ENCODE measurements at places on chromosomes 2 and 18.
A peak's percentile ranks its signal among the peaks of the same experiment; 100 is the strongest.

- DNase-seq: no peak
Measured at GRCh38 chr2:231947694-231948093, 13.8 kb upstream of the DIS3L2 start.

GRCh38 chr18:79790996-79791972 lies 6.5 kb upstream of the KCNG2 start:
- peak; percentile 95 for DNase-seq

- no peak for DNase-seq
Measured at GRCh38 chr2:216830346-216830745, 29.5 kb downstream of the TNP1 start.

DNA sequence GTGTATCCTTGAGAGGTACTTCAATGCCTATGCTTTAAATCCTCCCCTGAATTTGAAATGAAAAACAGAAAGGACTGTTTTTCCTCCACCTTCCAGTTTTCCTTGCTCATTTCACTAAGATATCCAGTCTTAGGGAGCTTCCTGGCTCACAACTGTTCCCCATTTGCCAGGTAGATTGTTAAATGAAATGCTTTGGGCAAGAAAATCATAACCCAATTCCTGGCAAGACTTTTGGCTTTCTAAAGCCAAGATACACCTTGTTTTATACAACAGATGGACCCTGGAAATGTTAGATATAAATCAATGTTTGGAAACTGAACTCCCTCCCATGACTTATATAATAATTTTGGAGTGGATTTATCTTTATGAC lies 3.6 kb upstream of the CHMP3 start:
- no peak for DNase-seq

- DNase-seq: no peak
Measured at GRCh38 chr2:27572439-27572838, 10.4 kb upstream of the ZNF512 start.

DNA sequence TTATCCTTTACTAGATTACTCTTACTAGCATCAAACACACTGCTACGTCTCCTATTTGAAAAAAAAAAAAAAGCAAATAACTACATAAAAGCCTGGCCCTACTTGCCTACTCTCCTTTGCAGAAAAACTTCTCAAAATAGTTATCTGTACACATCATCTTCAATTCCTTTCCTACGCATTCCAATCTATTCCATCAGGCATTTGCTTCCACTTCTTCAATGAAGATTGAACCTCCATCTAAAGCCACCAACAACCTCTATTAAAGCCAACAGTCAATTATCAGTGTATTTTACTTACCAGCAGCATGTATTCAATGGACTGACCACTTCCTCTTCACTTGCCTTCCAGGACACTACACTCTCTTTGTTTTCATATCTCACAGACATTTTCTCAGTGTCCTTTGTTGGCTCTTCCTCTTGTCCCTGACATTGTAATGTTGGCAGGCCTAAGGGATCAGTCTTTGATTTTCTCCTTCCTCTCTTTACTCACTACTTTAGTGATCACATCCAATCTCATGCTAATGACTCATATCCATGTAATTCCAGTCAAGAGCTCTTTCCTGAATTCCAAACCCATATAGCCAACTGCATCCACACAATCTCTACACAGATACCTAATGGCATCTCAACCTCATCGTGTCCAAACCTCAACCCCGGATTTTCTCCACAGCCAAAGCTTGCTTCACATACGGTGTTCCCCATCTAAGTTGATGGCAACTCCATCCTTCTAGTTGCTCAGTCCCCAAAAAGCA lies 131.3 kb downstream of the CCDC148 start:
- peak; percentile 30 for DNase-seq

DNA sequence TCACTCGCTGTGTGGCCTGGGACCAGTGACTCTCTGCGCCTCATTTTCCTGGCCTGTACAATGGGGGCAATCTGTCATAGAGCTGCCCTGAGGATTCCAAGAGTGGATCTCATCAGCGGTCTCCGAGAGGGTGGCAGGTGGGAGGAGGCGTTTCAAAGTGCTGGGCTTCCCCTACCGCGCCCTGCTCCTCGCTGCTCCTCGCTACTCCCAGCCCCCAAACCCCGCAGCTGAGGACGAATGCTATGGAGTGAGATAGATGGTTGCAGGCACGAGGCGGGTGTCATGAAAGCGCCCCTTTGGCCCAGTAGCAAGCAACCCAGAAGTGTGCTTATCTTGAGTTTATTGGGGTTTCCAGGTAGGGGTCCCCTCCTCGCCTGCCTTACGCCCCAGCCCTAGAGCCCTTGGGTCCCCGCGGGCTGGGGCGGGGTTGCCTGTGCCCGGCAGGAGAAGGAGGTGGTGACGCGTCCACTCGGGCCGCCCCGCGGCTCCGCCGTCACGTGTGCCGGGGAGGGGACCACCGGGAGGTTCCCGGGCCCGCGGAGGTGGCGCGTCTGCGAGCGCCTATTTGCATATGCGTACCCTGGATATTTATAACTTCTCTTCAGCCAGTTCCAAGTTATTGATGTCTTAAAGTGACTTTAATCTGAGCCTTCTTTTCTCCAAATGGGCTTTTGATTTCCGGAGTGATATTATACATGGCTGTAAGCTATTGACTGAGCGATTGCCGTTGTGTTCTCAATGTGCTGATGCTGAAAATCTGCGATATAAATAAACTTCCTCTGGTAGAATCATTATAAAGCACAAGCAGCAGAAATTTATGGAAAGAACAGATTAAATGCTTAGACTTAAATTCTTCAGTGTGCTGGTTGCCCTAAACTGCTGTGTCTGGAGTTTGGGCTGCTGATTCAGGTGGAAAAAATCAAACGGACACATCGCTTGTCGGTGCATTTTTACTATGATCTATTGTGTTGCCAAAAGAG lies 263.7 kb downstream of the ATAD2B start:
- DNase-seq: peak; percentile 42

DNA sequence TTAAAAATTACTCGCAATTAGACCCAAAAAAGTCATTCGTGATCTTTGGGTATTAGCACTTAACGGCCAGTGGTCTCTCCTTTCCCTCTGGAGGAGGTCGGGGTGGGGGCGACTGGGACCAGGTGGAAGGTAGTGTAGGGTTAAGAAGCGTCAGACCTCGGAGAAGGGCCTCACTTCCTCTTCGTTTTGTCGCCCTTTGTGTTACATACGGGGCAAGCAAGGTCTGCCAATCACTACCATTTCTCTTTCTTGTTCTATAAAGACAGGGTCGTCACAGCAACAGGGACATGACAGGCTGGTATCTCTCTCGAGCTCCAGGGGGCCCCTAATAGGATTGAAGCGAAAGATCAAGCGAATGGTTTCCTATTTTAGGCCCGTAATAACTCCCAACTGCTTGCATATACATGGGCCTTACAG lies 136.6 kb downstream of the INSIG2 start:
- no peak for DNase-seq

- DNase-seq: peak; percentile 45
Measured at GRCh38 chr18:62897153-62897552, 181.8 kb downstream of the PHLPP1 start.

GRCh38 chr2:168316073-168316440 lies 68.7 kb upstream of the STK39 start:
- DNase-seq: no peak

- peak; percentile 57 for DNase-seq
Measured at GRCh38 chr2:233354500-233354924, 218 bp downstream of the DGKD start.

GRCh38 chr2:234102112-234102511 lies 51.6 kb downstream of the SPP2 start:
- DNase-seq: no peak

- DNase-seq: no peak
Measured at GRCh38 chr18:11587846-11588245, 21.6 kb upstream of the SLC35G4 start.

DNA sequence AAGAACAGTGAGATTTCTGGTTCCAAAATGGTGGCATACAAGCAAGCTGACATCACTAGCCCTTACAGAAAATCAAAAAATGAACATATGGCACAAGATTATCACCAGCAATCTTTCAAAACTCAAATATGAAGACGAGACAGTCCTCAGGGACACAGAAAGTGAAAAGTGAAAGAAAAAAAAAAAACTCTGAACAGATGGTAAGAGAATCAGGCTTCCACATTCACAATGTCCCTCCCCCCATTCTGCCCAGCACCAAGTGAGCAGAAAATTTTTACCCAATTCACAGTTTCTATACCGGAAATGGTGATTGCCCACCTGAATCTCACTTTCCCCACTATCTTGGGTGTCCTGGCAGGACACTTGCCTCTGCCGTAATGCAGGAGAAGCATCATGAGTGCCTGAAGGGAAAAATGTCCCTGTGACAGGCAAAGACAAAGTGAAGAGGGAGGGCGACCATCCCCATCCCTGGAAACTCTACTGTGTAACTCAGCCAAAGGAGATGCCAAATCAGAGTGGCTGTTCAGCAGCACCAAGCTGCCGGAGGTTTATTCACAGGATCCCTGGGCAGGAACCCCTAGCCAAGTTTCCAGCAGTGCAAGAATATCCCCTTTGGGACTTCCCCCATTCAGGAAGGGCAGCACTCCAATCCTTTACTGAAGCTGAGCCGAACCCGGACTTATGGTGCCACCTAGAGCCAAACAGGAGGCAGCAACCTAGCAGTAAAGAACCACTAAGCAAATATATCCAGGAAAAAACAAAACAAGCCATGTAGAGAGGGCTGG lies 312.2 kb downstream of the LRATD1 start:
- DNase-seq: no peak

GRCh38 chr2:75954761-75955160 lies 244.0 kb upstream of the GCFC2 start:
- DNase-seq: no peak

- DNase-seq: no peak
Measured at GRCh38 chr2:144432921-144433320, 87.0 kb downstream of the ZEB2 start.

DNA sequence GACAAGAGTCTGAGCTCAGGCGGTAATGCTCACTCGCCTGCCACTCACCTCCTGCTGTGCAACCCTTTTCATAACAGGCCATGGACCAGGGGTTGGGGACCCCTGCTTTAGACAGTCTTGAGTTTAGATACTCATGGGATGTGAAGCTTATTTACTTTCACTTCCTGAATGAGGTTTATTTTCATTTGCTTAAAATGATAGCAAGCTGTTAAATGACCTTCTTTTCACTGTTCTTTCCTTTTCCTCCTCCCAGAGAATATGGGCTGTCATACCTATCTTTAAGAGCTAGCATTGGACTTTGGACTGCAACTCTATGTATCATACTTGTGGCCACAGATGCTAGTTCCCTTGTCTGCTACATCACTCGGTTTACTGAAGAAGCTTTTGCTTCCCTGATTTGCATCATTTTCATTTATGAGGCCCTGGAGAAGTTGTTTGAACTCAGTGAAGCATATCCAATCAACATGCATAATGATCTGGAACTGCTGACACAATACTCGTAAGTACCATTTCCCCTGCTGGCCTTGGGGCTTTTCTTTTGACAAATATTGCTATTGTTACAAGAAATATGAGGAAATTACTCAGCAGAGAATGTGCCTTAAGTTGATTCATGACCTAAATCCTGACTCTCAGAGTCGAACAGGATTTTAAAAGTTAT lies 168.5 kb downstream of the DPP4 start:
- no peak for DNase-seq

DNA sequence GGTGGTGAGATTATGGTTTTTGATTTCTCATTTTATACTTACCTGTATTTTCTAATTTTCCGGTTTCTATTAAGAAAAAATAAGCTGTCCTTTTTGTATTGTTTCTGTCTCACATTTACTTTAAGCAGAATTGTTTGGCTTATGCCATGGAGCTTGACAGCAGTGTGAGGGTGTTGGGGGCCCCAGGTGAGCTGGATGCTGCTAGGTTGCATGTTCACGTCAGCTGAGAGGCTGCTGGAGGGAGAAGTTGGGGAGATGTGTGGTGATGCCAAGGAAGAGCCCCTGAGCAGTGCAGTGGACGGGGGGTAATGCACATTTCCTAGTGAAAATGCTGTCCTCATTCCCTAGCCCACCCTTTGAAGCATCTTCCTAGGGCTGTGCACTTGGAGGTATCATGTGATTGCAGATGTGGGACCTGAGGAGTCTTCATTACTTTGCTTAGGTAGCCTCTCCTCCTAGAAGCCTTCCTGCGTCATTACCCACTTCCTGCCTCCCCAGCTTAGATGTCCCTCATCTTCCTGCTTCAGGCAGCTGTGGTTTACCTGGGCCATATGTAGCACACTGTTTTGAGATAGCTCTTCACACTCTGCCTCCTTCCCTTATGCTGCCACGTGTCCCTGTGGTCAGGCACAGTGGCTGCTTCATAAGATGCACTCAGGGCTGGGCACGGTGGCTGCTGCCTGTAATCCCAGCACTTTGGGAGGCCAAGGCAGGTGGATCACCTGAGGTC lies 16.2 kb downstream of the ATG16L1 start:
- DNase-seq: no peak

DNA sequence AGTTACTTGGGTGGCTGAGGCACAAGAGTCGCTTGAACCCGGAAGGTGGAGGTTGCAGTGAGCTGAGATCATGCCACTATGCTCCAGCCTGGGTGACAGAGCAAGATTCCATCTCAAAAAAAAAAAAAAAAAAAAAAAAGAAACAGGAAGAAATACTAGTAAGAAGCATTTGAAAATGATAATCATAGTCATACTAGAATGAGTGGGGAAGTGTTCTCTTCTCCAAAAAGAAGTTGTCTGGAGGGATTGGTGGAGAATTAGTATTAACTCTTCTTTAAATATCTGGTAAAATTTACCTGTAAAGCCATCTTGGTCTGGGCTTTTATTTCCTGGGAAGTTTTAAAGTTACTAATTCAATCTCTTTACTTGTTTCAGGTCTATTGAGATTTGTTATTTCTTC lies 131.8 kb downstream of the FAM210A start:
- DNase-seq: no peak

DNA sequence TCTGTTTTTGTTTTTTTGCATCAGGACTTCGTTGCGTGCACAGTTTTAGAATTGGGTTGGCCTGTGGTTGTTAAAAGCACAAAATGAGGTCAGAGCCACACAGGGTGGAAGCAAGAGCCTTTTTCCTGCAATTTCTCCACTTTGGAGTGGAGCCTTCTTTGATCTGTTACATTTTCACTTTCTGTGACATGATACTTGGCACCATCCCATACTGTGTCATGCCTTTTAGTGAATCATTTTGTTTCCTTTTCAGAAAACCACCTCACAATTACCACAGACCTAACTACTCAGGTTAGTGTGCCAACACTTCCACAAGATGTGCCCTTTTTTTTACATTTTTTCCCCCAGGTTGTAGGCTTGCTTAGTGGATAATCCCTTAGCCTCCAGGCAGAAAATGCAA lies 32.5 kb downstream of the MERTK start:
- DNase-seq: peak; percentile 21

GRCh38 chr18:59639821-59640220 lies 57.4 kb downstream of the CCBE1 start:
- DNase-seq: no peak

DNA sequence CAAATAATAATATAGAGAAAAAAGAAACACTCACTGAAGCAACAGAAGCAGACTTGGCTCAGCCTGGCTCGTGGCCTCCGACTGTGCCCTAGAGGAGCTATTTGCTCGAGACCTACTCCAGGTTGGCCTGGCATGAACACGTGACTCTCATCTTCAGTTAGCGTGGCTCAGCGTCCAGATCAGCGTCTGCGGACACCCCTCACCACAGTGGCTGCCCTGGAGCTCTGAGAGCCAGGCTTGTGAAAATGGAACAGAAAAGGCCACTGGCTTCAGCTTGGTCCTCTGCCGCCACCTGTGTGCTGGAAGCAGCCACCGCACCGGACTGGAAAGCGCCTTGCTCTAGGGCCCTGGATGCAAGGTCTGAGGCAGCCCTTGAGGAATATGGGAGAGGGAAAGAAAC lies 1184.0 kb upstream of the GYPC start:
- peak; percentile 24 for DNase-seq

GRCh38 chr2:40105593-40105992 lies 326.5 kb upstream of the THUMPD2 start:
- peak; percentile 34 for DNase-seq
